ENCODE measurements at places on chromosomes 5 and 9.

- no peak for DNase-seq
Observed at GRCh38 chr9:7901621-7902020, 102.0 kb upstream of the DMAC1 start.

GRCh38 chr9:80664327-80665210, 1024.8 kb downstream of the TLE1 start:
- DNase-seq = no peak

DNA sequence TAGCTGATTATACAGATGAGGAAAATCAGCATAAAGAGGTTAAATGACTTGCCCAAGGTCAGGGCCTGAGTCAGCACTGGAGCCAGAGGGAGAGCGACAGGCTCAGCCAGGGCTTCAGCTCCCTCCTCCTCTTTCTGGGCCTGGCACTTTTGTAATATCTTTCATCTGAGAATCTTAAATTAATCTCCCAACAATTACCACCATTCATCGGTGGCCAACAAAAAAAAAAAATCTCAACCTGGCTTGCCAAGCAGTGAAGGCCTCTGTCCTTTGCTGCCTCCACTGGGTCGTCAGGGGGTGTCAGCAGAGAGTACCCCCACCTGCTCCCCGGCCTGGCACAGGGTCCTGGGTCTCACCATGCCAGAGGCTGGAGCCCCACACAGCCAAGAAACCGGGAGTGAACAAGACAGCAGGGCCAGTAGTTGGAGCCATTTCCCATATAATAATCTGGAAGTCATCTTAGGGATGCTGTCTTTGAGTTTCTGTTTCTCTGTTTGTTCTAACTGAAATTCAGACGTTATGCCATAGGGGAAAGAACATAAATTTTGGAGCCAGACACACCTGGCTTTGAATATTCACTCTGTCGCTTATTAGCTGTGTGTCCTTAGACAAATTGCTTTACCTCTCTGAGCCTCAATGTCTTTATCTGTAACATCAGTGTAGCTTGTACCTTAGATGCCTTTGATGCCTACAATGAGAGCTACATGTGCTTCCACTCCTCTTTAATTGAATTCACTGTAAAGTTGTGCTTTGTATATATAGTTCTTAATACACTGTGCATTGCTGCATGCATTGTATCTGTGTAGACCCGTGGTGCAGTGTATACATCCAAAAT, 299.9 kb upstream of the MSX2 start:
- no peak for DNase-seq

GRCh38 chr5:77784735-77785134, 8.6 kb upstream of the TBCA start:
- no peak for DNase-seq

DNA sequence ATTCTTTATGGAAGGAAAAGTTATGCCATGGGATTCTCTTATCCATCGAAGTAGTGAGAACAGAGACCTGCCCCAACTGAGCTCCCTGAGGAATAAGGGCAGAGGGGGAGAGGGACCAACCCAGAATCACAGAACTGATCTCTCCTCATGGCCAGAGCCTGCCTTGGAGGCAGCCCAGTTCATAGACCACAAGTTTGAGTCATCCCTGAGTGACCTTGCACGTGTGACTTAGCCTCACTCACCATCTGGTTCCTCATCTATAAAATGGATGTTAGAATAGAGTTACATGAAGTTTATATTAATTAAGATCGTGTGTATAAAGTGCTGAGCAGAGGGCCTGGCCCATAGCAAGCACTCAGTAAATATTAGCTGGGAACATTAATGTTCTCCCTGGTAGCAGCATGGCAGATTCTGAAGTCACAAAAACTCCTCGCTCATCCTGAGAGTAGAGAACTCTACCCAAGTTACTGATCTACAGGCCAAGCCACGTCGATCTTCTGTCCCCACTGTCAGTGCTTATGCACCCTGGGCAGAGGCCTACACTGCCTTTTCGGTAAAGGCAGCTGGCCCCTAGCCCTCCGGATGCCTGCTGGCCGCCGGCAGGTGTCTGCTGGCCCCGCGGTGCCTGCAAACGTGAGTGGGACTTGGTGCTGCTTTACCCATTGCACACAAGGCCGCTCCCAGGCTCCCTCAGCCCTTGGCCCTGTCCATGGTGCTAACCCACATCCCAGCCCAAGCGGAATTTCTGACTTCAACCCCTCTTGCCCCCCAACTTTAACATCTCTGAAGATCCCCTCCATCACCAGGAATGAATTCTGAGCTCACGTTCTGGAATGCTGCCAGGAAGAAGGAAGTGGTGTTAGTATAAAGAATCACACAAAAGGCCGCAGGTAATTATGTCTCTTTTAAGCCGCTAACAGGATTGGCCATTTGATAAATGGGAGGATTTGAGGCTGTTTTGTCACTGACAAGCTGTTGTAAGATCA, 61.1 kb upstream of the ARAP3 start:
- no peak for DNase-seq

DNA sequence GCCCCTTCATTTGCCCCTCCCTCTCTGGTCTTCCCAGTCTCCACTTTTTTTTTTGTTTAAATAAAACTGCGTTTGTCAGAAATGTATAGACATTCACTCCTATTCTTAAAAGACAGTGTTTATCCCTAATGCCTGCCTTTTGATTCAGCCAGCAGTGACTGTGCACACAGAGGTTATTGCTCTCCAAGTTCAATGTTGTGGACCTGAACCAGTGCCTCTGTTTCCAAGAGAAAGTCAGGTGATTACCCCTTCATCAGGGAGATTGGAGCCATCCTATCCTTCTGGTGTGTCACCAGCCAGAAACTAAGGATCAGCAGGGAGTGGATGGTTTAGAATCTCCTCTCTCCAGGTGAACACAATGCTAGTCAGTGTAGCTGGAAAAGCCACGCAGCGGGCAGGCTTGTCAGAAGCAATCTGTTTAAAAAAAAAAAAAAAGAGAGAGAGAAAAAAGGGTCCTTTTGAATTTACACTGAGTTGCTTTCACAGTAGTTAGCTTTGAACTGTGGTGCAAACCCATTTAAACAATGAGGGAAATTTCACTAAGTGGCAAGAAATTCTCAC, 167.5 kb upstream of the DMRT1 start:
- DNase-seq = no peak

GRCh38 chr9:96379461-96379860, 4.0 kb downstream of the SLC35D2 start:
- DNase-seq = no peak

- no peak for DNase-seq
Observed at GRCh38 chr9:81635521-81636254, 53.7 kb downstream of the TLE1 start.

DNA sequence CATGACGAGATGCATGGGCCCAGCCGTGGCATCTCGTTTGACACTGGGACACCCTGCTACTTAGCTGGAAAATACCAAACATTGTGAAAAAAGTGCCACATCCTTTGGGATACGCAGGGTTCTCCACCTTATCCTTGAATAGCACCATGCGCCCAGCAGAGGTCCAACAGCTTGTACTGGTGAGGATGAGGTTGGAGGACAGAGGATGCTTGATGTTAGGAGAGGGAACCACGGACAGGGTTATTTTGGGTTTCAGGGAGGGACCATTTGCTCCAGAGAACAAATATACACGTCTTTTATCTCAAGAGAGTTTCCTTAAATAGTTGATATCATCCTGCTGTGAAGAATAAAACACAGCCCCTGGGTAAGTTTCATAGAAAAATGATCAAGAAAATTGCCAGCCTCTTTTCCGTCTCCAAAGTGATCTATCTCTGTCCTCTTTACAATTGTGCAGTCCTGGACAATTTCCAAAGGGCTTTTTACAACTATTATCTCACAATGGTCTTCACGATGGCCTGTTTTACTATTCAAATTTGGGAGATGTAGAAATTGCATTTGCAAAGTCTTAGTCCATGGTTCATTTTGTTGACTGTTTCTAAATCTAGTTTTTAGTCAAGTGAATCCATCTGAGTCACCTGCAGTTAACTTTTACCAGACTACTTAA, 19.9 kb upstream of the FRRS1L start:
- no peak for DNase-seq

- no peak for DNase-seq
Observed at GRCh38 chr5:101080462-101081240, 177.6 kb upstream of the ST8SIA4 start.

DNA sequence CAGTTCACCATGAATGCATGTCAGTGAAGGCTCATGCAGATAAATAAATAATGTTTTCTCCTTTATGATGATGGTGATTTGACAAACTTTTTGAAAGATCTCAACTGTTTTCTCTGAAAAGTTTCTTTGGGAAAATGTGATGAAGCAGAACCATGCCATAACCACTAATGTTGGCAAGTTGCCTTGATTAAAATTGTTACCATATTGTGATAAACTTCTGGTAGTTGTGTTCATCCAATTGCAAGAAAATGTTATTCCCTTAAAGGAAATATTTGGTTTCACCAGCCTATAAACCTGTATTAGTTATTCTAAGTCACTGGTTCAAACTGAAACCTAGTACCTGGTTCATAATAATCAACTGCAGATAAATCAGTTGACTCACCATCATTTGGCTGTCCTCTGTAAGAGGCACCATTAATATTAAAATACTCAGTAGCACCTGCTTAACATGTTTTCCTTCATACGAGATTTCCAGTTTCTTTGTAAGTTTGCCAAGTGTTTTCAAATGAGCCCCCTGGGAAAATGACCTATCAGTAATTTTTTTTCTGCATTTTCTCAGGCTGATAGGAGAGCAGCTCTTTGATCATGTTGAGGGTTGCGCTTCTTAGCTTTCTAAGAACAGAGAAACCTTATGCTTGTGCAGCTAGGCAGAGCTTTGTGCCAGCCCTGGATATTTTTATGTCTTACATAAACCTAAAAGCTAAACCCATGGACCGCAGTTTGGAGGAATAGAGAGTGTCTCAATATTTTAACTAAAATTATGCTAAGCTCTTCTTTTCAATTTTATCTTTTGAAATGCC, 88.0 kb downstream of the LURAP1L start:
- DNase-seq = no peak

DNA sequence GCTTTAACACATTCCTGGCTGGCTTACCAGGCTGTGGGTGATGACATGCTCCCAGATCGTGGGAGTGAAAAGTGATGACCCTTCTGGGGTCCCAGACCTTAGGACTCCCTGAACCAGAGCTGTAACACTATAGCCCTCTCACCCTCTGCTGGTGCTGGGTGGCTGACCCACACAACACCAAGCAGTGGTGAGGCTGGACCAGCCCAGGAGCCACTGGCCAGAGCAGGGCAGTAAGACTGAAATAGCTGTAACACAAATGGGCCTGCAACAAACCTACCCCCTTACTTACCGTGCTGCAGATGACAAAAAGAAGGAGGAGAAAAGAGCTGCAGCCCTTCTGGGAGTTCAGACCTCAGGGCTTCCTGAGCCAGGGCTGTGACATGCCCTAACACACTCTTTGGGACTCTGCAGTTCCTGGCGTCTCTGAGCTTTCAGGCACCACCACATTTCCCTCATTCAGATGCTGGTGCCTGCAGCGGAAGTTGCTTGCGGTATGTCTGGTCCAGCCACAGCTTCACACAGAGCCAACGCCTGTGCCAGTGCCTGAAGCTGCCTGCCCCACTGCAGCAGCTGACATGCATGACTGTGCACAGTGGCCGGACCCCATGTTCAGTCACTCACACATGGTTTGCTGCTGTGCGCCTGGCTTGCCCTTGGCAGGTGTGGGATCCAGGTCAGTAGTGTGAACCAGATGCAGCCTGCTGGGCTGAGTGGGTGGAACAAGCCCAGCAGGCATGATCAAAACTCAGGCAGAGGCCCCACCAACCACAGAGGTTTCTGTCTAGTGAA, 1247.4 kb downstream of the EFNA5 start:
- DNase-seq = no peak

DNA sequence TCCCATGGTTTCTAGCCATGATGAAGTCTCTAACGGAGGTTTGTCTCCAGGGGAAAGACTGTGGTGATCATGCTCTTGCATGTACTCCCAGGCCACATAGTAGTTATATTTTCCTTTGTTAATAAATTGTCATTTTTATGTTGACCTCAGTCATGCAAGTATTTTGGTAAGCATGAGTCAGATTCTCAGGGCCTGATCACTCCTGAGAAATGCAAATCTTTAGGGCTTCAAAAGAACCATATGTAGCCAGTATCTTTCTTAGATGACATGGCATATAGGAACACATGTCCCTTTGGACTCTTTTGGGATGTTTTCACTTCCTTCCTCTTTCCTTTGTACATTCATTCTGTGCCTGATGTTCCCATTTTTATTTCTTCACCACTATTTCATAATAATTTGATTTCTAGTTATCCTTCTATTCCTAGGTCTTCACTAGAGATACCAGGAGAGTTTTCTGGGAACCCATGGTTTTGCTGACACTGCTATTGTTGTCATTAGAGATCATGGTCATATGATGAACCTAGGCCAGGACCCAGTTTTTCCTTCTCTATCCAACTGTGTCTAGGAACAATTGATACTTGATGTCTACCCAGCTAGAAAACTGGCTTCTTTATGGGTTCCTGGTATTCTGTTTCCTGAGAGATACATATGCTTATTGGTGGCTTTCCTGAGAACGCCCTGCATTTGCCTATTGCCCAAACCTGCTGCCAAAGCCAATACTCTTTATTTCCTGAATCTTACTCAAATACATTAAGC, 248.1 kb upstream of the NREP start:
- DNase-seq = no peak

- no peak for DNase-seq
Observed at GRCh38 chr9:95772320-95773052, 103.0 kb upstream of the ERCC6L2 start.

DNA sequence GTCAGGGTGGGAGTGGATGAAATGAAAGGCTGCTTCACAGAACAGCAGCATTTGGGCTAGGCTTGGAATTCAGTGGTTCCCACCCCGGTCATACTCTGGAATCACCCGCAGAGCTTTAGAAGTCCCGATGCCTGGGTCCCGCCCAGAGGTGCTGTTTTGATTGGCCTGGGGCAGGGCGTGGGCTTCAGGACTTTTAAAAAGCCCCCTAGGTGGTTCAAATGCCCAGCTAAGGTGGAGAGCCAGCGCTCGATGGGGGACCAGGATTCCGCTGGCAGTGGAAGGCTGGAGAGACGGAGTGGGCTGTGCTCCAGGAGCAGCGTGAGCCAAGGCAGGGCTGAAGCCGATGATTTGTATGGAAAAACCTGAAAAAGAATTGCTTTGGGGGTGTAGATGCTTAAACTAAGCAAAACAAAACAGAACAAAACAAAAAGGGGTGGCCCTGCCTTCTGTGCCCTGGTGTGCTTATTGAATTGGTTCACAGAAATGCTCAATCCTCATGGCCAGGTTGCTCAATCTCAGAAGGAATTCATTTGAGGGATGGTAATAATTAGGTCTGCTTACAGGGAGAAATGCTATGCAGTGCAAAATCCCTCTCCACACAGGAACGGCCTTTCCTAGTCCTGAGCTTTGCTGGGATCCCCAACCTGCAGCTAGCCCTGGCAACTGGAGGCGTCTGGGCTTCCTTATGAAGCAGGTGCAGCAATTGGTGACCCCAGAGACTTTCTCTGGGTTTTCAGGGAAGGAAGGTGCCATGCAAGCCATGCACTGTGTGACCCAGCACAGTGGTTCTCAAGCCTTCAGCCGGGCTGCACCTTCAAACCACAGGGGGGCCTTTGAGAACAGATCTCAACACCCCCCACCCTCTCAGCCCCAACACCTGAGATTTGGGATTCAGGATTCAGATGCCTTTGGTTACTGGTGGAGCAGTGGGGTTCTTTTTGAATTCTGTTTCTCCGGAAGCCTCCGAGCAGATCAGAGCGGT, 174.0 kb upstream of the ZNF618 start:
- no peak for DNase-seq

GRCh38 chr5:148687427-148687826, 33.1 kb upstream of the HTR4 start:
- no peak for DNase-seq
